ENCODE measurements at places on chromosomes 4 and X.

DNA sequence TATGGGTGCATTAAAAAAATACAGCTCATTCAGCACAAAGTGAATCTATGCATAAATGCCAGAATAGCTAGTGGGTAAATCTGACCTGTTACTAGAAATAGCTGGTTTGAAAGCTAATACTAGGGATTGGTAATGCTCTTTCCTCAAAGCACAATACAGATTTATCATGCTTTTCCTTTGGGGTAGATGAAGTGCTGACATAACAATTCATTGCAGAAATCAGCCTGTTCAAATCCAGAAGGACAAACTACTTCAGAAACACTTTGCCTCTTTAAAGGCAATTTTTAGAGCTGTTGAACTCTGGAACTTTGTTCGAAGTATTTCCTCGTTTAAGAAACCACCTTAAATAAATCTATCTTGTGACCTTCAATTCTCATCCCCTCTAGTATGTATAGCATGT is 957.9 kb downstream of the ARAP2 start:
- DNase-seq: no peak

- no peak for DNase-seq
These were observed 8.9 kb upstream of the IRAK1 start for GRCh38 chrX:154028502-154029184.

DNA sequence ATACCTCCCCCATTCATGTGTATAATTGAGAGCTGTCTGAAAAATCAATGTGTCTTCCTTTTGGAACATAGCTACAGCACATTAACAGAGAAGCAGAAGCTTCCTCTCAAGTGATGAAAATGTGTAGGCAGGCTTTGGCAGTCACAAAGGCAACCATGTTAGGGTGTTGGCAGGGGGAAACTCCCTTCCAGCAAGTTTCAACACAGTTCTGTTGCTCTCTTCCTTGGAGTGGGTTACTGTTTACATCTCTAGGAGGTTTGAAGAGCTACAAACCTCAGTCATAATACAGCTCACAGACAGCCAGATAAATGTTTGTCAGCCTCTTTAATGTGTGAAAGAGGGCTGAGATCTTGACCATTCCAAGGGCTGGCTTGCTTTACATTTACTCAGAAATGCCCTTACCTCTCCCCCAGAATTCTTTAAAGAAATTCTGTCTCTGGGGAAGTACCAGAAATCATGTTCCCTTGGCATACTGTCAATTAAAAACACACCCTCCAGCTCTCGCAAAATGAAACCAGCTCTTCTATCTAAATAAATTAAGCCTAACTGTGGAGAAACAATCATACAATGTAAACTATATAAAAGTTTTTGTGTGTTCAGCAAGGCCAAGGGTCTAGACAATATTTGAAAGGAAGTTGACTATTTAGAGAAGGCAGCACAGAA is 18.9 kb downstream of the ZBTB33 start:
- DNase-seq: no peak

GRCh38 chr4:166075599-166075998 is 202.6 kb downstream of the TLL1 start:
- DNase-seq: no peak

- no peak for DNase-seq
These were observed 169.0 kb downstream of the ADAM29 start for GRCh38 chr4:175087145-175087544.

DNA sequence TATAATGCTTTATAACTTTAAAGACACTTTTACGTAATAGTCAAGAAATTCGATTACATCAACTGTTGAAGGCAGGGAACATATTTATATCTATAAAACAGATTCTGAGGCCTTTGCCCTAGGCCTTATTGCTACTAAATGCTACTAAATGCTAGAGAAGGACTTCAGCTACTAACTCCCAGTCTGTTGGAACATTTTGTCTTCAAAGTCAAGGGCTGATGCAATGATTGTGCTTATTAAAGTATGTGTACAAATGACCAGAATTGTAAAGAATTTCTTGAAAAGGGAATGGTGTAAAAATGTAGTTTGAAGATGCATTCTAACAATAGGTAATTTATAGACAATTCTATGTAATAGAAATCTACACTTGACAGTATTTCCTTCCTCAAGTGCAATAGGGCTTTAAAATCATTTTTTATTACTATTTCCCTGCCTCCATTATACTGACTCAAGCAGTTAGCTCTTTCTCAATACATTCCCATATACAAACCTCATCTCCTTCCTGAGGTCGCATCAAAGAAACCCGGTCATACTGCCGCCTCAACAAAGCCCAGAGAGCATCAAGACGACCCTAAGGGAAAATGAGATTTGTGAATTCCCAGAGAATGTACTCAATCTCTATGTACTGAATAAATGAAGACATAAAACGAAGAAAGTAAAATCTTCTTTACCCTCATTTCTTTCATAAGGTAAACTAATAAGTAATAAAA is 95.7 kb downstream of the ANTXR2 start:
- DNase-seq: no peak

DNA sequence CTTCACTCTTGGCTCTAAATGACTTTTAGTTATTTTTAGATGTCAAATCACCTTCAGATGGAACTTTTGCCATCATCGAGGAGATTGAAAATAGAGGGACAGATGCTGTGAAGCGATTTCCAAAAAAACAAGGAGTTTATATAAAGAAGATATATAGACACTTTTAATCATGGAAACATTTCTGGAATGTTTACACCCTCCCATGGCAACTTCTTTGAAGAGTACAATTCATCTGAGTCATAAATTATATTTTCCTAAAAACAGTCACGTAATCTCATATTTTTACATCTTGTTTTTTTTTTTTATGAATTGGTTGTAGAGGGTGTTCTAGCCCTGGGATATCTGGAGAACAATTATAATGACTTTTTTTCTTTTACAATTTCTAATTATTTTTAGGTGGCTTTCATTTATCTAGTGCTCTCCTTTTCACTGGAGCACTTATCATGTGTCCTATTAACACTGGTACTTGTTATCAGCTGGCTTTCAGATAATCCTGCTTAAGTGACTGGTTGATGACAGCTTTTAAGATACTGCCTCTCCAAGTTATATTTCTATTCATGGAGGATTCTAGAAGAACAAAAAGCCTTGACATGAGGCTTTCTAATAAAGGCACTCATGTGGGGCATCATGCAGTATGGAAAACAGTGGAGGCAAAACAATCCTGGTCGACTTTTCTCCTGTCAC is 24.9 kb downstream of the PCDH7 start:
- peak; percentile 32 for DNase-seq

DNA sequence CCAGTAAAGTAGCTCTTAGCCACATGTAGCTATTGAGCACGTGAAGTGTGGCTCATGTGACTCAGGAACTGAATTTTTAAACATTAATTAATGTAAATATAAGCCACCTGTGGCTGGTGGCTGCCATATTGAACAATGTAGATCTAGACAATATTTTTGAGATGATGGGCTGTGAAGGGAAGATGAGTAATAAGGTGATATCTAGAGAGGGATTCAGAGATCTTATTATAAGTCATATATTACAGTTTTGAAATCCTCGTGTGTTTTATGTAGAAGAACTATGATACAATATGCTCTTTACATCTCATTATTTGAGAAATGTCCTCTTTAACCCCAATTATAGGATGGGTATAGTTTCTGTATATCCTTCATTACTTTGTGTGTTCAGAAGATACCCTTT is 5.6 kb downstream of the GAR1 start:
- no peak for DNase-seq

DNA sequence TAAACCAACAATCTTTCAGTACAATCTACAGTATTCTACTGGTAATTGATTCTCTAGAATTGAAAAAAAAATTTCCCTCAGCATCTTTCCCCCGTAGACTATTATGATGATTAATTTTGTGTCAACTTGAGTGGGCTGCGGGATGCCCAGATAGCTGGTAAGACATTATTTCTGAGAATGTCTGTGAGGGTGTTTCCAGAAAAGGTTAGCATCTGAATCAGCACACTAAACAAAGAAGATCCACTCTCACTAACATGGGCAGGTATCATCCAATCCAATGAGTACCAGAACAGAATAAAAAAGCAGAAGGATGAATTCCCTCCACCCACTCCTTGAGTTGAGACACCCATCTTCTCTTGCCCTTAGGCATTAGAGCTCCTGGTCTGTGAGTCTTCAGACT is 186.1 kb upstream of the MAB21L2 start:
- DNase-seq: no peak

DNA sequence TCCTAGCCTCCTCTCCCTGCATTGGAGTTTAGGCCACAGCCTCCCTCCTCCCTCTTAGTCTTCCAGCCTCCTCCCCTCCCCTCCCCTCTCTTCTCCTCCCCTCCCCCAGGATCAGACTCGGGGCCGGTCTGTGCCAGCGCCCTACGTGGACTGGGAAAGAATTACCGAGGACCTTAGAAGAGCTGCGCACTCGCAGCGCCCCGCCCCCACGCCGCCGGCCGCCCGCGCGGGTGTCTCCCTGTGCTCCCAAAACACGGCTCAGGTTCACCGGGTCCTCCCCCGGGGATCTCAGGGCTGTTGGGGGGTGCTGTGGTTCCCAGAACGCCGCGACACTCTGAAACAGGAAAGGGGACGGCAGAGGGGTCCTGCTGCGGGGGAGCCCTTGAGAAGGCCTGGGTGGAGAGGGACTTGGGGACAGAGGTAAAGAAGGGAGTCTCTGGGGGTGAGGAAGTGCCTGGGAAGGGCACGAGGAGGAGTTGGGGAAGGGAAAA is 122.3 kb upstream of the TBL1X start:
- DNase-seq: peak; percentile 87

GRCh38 chr4:26296021-26296420 is 24.8 kb upstream of the RBPJ start:
- DNase-seq: no peak

DNA sequence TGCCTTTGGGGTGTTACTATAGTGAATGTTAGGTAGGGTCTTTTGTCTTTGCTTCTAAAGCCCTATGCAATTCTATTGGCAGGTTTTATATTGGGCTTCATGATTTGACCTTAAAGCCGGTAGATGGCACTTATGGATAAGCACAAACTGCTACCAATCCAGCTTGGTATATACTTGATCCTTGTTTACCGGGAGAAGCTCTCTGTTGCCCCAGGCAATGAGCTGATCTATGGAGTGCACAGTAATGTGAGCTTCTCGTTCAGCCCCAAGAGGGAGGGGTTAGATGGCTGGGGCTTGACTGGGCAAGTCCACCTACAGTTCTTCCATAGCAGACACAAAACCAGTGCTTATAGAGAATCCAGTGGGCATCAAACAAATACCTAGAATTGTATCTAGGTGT is 287.2 kb upstream of the CT83 start:
- peak; percentile 36 for DNase-seq

DNA sequence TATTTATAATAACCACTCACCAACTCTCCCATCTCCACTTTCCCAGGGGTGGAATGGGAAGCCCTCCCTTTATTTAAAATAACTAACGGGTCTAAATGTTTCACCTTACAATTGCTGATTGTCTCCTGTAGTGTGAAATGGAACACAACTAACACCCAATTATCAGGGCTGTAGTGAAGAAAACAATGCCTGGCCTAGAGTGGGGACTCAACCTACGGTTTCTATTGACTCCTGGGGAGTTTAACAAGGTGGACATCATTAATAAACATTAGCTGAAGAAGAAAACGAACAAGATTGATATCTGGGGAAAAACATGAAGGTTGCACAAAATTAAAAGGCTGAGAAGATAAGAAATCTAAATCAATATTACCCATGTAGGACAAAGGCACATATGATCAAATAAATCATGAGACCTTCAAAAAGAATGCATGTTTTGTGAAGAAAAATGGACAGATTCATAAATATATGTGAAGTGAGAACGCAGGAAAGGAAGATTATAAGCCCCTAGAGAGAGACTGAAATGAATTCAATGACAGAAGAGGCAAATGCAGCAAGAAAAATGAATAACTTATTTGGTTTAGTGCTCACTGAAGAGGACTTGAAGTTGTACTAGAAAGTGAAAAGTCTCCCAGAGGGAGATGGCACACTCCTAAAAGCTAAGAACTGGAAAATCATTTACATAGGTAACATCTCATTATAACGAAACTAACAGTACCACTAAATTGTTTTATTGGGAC is 593.0 kb upstream of the AADAT start:
- no peak for DNase-seq

DNA sequence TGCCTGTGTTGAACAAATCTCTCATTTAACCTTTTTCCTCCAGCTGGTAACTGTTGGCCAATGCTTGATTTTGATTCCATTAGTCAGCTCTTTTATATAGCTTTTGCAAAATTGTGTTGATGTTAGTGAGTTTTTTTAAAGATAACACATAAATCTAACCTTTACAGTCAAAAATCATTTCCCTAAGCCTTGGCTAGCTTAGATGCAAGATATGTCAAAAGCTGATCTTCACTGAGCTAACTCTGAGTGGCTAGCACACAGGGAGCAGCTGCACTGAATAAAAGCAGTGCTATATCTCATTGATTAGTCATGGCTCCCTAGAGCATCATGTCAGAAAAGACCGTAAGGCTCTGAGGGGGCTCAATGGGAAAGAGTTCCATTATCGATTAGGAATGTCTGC is 78.7 kb downstream of the PPARGC1A start:
- DNase-seq: peak; percentile 12

DNA sequence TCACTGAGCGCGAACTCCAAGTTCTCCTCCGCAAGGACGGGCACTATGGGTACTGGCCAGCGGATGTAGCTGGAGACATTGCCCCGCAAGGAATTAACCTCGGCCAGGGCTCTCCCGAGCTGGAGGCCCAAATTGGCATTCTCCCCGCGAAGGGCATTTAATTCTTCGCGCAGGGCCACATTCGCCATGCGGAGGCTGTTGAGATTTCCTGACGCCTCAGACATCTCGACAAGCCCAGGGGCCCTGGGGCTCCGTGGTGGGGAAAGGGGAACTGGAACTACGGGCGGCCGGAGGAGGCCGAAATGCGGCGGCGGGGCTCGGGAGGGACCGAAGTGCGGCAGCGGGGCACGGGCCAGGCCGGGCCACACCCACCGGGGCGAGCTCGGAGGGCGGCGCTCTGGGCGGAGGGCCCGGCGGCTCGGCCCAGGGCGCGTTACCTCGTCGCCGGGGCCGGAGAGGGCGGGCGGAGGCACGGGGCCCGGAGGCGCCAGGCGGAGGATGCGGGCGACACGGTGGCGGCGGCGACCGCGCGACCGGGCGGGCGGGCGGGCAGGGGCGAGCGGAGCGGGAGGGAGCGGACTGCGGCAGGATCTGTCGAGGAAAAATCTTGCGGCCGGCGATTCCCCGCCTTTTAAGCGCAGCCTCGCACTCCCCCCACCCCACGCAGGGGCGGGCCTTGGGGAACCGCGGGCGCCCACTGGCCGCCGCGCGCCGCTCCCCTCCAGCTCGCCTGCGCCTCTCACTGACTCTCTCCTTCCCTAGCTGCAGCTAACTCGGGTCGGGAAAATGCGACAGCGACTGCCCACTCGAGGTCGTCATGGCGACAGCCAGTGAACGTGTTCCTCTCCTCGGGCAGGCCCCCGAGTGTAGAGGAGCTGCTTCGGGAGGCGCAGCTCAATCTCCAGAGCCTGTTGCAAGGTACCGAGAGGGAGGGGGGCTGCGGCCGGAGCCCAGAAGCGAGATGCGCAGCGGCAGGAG is at the start of gene RTL5:
Gene RTL5, minus strand, starts transcription at position 599 of the 978 bp plus-strand sequence.
- peak; percentile 92 for DNase-seq

DNA sequence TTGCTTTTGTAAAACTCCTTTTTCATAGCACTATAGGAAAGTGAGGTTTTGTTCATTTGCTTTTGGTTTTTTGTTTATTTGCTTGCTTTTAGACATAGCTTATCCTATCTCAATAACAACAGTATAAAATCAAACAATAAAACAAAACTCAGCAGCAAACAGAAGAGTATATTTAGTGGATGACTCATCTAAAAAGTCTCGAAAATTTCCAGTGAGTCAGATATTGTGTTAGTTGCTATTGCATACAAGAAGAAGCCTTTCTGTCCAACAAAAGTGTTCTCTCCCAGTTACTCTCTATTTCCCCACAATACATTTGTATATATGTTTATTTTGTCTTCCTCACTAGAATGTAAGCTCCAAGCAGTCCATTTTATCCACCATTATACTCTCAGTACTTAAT is 36.0 kb upstream of the NPNT start:
- peak; percentile 72 for DNase-seq
